Glutamatergic neuron (in vitro differentiated cells): ENCODE measurements at places on chromosomes 1 and 21. TPM values are rescaled to one million over a fixed set of nuclear protein-coding genes. Genes with fewer than 3 reads are reported as not detected.

DNAH14 gene
- total RNA-seq = 36.6 TPM

CHI3L1 gene
- total RNA-seq = not detected

DNA sequence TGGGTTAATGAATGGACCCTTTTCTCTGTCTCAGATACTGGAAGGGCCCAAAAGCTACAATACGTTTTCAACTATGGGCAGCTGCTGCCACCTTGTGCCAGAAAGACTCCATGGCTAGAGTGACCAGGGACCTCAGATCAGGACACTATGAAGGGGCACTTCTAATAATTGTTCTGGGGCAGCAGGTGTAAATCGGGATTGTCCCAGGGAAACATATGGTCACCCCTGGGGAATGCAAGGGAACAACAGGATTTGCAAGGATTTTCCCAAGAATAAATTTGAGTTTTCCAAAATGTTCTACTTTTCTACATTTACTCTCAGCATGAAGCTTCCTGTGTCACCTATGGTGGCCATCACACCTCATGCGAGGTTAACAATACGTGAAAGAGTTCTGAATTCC, 12.0 kb upstream of the FCAMR start:
- peak; percentile 64 for DNase-seq
- H3K27ac ChIP-seq = no peak overlapping the region
- no peaks in the 10 kb centered on the region for H3K4me1 ChIP-seq
- H3K4me3 ChIP-seq = no peak overlapping the region
- peaks cover 4% of the 10 kb centered on the region for H3K27me3 ChIP-seq
- H3K36me3 ChIP-seq = no peaks in the 10 kb centered on the region

DNA sequence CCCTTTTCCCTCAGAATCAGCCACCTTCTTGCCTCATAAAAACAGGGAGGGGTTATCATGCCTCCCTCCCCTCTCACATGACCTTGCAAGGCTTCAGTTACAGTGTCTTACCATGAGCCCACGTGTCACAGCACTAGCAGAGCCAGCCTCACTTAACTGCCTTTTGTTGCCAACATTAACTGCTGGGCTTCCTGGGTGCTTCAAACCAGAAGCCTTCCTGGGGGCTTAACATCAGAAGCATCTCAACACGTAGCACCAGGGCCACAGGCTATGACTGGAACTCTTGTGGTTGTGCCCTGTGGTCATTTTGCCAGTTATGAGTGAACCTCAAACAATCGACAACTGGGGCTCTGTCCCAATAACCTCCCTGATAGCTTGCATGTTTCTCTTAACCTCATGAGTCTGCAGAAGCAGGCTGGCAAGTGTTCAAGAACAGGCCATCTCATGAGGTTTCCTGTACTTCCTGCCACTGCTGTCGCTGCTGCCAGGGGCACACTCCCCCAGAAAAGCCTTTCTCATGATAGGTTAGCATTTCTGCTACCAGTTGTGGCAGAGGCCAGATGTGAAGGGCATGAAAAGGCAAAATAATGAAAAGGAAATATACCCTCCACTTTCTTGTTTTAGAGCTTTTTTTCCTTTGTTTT, 132.2 kb downstream of the GLUL start:
- H3K27me3 ChIP-seq = no peaks in the 10 kb centered on the region
- no peaks in the 10 kb centered on the region for H3K4me1 ChIP-seq
- no peak for DNase-seq
- H3K4me3 ChIP-seq = no peak overlapping the region
- no peaks in the 10 kb centered on the region for H3K36me3 ChIP-seq

SDF4 gene
- 89.2 TPM for total RNA-seq

A3GALT2 gene
- 0.71 TPM for total RNA-seq

SLAMF1 gene
- total RNA-seq = not detected

- no peaks in the 10 kb centered on the region for H3K36me3 ChIP-seq
- DNase-seq = peak; percentile 63
- H3K4me1 ChIP-seq = peaks cover 57% of the 10 kb centered on the region
- H3K4me3 ChIP-seq = no peak overlapping the region
These were observed 28.3 kb upstream of the PEF1 start for GRCh38 chr1:31672986-31673385.

MSH4 gene
- total RNA-seq = 0.20 TPM
